ENCODE measurements at places on chromosomes 4 and X. TPM values are rescaled to one million over a fixed set of nuclear protein-coding genes. Genes with fewer than 3 reads are reported as not detected.

- no peak overlapping the region for H3K27ac ChIP-seq
- H3K4me1 ChIP-seq, result no peaks in the 10 kb centered on the region
- no peak overlapping the region for H3K4me3 ChIP-seq
- DNase-seq, result no peak
- H3K36me3 ChIP-seq, result peaks cover 94% of the 10 kb centered on the region
Measured at GRCh38 chrX:23704673-23705206, 37.4 kb downstream of the PRDX4 start.

- DNase-seq, result no peak
- H3K27ac ChIP-seq, result no peak overlapping the region
- H3K4me1 ChIP-seq, result no peaks in the 10 kb centered on the region
- no peaks in the 10 kb centered on the region for H3K36me3 ChIP-seq
Measured at GRCh38 chr4:185318679-185319078, 77.0 kb downstream of the LRP2BP start.

DNA sequence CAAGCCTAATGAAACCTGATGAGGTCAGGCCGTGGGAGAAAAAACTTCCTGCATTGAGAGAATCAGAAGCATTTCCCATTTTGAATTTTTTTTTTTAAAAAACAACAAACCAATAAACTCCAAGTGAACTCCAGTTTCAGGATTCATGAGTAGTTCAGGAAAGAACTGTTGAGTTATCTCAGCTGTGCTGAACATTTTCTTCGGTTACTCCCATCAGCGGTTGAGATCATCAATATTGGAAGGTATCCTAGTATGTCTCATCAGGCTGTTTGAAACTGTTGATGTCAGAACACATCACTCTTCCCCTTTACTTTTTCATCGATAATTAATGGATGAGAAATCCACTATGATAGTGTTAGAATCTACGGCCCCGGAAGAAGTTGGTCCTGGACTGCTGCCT, 82.4 kb upstream of the ADGRG2 start:
- H3K36me3 ChIP-seq, result no peaks in the 10 kb centered on the region
- no peaks in the 10 kb centered on the region for H3K27me3 ChIP-seq
- H3K4me1 ChIP-seq, result no peaks in the 10 kb centered on the region
- no peak overlapping the region for H3K4me3 ChIP-seq
- no peak for DNase-seq
- H3K27ac ChIP-seq, result no peak overlapping the region

DNA sequence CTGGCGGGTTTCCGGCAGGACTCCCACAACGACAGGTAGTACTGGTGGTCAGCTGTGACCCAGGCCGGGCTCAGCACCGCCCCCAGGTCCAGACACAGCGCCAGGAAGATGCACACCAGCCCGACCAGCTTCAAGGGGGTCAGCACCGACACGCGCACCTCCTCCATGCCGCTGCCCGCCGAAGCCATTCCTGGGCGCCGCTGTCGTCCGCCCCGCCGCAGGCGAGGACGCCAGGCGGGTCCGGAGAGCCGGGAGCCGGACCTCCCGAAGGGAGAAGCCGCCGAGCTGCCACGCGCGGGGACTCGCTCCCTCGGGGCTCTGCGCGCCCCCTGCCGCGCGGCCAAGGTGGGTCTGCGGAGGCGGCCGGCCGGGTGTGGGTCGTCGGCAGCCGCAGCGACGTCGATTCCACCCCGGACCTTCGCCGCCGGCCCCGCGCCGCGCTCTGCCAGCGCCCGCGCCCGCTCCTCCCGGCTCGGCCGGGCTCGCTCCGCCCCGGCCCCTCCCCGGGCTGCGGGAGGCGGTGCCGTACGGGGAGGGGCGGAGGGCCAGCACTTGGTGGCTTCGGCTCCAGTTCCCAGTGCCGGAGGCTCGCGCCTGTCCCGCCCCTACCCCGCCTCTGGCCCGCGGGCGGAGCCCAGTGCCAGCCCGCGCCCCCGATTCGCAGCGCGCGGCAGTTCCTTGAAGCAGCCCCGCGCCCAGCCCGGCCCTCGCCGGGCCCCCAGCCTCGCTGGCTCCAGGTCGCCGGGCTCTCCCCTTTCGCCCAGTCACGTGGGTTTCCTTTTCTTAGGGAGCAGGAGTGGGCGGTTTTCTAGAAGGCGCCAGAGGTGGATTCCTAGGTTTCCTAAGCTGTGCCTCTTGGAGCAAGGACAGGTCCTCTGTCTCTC, at the start of gene TMEM47:
Gene TMEM47, minus strand, starts transcription at position 444 of the 884 bp plus-strand sequence. Its CDS starts 256 bp downstream, at position 188.
- H3K27me3 ChIP-seq, result no peaks in the 10 kb centered on the region
- H3K4me3 ChIP-seq, result peak within 1 kb of the TSS; percentile 68

DNA sequence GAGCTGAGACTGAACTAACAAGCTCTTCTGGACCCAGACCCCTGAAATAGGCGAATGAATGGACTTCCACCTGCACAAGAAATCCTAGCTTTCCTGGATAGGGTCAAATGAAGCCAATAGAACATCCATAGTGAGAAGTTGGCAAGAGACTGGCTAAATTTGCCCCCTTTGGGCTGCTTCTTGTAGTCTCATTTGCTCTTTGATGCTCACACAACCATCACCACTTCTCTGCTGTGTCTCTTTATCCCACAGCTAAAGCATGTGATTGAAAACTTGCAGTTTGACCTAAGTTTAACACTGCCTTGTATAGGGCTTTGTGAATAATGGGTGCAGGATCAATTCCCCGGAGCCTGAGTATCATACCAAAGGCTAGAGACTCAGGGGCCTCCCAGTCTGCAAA, 38.2 kb downstream of the NLGN3 start:
- no peaks in the 10 kb centered on the region for H3K27me3 ChIP-seq

The KIT gene
- 0.07 TPM for polyA plus RNA-seq
